KG1 (cell line): ENCODE measurements at places on chromosomes 12 and 14.
A peak's percentile ranks its signal among the peaks of the same experiment; 100 is the strongest.

- DNase-seq = peak; percentile 95
These were observed at the start of gene ATXN7L3B for GRCh38 chr12:74537707-74538385. ATXN7L3B (plus strand) TSS chr12:74537835; CDS start chr12:74538113, 278 bp downstream.

GRCh38 chr12:109494348-109494881, 17.0 kb downstream of the UBE3B start:
- DNase-seq = no peak

DNA sequence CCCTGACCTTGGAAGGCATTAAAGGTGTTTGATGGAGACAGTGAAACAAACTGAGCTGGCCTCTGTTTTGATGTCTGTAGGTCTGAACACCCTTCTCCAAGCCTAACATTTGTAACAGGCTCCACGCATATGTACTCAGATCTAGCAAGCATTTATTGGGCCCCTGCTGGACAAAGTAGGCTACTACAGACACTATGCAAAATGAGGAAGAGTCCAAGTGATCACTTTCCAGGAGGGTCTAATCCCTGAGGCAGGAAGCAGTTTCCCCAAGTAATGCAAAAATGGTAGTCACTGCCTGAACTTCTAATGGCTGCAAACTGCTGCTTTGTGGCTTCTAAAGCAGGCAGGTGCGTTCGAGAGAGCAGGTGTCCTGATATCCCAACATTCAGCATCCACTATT, 405.8 kb downstream of the MED13L start:
- DNase-seq = peak; percentile 46

DNA sequence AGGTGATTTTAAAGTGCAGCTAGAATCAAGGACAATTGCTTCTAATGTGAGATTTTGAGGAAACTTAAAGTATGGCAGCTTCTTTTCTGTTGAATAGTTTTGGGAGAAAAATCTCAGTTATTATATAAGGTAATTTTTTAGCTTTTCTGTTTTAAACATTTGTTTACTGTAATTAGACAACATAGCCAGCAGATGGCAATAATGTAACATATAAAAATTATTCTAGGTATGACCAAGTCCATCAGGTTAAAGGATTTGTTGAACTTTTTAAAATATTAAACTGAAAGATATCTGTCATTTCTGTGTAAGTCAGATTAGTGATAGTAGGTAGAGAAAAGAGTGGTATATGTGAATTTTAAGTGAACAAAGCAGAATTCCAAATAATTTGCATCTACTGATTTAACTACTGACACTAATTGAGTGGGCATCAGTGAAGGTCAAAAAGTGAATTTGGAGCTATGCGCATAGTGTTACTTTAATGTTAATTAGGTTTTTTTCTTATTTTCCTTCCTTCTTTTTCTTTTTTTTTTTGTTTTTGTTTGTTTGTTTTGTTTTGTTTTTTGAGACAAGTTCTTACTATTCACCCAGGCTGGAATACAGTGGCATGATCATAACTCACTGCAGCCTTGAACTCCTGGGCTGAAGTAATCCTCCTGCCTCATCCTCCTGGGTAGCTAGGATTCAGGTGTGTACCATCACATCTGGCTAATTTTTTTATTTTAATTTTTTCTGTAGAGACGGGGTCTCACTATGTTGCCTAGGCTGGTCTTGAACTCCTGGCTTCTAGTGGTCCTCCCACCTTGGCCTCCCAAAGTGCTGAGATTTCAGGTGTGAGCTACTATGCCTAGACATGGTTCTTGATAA, 18.6 kb downstream of the PRORP start:
- no peak for DNase-seq

- no peak for DNase-seq
These were observed 61.6 kb upstream of the GNPNAT1 start for GRCh38 chr14:52852810-52853521.

DNA sequence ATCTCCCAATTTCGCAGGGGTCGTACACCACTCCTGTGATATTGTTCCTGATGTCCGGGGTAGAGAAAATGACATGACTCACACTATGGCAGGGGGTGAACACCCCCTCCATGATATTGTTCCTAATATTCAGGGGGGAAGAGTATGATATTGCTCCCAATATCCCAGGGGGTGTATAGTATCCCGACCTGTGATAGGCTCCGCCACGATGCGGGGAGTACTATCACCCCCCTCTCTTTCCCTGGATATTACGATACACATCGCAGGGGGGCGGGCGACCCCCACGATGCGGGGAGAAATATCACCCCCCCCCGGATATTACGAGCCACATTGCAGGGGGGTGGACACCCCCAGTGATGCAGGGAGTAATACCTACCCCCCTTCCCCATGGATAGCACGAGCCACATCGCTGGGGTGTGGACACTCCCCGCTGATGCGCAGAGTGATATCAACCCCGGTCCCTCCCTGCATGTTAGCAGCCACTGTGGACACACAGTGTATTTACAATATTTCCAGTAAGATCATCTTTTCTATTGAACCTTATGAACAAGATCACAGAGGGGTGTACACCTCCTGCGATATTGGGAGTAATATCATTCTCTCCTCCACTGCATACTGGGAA, 17.7 kb downstream of the SMIM41 start:
- no peak for DNase-seq

DNA sequence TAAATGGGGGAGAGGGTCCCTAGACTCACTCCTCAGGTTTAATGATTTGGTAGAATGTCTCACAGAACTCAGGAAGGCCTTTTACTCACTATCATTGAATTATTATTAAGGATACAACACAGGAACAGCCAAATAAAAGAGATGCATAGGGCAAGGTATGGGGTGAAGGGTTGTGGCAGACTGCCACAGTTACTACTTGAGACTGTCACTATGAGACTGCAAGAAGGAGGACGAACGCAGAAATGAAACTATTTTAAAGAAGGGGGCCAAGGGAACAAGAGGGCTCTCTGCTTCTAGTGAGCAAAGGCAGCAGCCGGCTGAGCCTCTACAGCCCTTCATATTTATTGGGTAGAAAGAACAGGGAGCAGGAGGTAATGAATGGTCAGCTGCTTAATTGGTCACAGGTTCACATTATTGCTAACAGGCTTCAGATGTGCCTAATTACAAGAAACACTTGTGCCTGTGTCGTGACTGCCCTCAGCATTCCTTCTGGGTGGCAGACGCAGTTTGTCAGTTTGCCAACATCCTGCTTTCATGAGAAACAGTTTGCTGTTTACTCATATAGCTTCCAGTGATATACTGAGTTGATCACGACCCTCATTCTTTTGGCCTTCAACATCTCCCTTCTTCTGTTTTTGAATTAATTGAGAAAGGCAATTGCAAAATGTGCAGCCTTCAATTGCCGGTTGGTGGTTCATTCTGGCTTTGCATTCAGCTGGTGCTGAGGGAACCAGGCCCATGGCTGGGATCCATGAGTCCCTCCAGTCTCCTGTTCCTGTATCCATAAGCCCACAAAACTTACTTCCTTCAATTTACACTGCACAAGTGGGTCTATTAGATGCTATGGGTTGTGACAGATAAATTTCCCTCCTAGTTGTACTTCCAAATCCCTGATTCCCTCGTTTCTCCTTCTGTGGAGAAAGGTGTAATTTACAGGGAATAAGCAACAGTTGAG, 82.8 kb upstream of the PLEKHG7 start:
- DNase-seq = no peak

GRCh38 chr14:76708028-76708427, 53.2 kb upstream of the VASH1 start:
- DNase-seq = no peak

DNA sequence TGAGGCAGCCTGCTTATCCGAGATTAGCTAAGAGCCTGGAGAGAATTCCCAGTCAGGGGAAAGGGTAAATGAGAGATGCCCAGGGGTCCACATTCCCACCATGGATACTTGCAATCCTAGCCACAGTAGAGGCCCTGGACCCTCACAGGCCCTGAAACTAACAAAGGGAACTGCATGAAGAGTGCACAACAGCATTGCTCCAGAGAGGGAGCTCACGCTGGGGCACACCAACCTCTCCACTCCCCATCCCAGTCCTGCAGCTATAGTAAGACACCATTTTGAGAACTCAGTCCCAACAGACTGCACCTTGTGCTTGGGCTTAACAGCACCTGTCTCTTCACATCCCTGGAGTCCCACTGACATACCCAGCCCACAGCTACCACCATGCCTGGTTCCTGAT, 30.5 kb downstream of the CEP83 start:
- DNase-seq = no peak
